ENCODE measurements at places on chromosomes 12 and 14.

- peak; percentile 19 for DNase-seq
Observed at GRCh38 chr14:74459289-74459946, 33.4 kb upstream of the SYNDIG1L start.

GRCh38 chr14:105475269-105476096, 862 bp downstream of the CRIP2 start:
- no peak for DNase-seq

GRCh38 chr12:39105111-39105510, 199.7 kb upstream of the CPNE8 start:
- no peak for DNase-seq

- no peak for DNase-seq
Observed at GRCh38 chr14:33186656-33187055, 248.0 kb downstream of the NPAS3 start.

DNA sequence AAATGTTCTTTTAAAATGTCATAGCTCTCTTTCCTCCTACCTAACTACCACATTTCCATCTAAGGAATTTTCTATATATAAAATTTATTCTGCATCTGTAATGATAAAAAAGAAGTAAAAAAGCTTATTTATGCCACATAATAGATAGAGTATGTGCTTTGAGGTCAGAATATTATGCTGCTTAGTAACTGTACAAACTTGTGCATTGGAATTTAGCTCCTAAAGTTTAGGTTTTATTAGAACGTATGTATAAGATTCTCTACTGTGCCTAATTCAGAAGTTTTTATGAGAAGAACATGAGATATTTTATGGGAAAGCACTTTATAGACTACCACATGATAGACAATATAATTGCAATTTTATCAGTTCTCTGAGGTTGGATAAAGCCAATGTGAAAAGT, 384.6 kb downstream of the SLC16A7 start:
- no peak for DNase-seq

DNA sequence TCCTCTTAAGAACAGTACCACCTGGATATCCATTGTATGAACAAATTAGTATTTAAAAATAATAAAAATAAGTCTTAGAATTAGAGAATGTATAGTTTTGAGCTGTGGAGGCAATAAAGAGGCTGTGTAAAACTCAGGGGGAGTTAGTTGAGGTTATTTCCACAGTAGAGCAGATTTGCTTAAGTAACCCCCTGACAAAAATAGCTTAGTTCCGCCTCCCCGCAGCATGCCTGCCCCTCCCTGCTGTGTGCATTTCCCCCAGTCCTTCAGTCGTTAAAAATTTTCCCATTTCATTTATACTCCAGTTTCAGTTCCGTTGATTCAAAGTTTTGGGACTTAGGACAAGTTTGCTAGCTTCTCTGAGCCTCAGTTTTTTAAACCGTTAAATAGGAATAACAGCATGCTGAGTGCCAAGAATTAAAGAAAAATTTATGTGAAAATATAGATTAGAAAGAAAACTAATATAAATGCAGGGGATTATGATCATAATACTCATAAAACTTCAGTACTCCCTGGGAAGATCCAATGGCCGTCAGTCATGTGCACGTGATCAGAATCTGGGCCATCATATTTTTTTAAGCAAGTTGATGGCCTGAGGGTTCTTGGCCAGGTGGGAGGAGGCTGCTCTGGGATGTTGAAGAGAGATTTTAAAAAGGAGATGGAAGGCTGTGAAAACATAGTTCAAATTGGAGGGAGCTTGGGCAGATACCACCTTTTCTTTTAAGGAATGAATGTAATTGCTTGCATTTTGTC, 14.5 kb upstream of the SLC38A2 start:
- no peak for DNase-seq

DNA sequence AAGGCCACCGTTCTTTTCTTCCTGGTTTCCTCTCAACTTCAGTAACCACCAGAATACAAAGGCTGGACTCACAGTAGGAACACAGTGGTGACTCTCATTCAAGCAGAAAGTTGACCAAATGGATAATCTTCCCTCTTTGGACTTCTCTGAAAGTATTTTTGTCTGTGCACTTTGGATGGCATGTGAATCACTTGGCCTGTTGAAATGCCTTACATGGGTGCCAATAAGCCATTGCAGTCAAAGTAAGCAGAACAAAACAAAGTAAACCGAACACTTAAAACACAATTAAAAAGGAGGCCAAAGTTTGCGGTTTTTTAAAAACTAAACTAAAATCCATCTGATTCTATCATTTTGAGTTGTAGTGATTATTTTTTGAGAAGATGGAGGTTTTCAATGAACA, 370.1 kb upstream of the DDHD1 start:
- DNase-seq = no peak

GRCh38 chr12:112539221-112539620, 120.5 kb downstream of the PTPN11 start:
- DNase-seq = no peak

GRCh38 chr14:96579855-96580254, 77.7 kb downstream of the PAPOLA start:
- DNase-seq = no peak

- DNase-seq = no peak
Observed at GRCh38 chr14:62914873-62915272, 130.4 kb downstream of the KCNH5 start.

- no peak for DNase-seq
Observed at GRCh38 chr12:117599849-117600248, 238.4 kb upstream of the NOS1 start.

DNA sequence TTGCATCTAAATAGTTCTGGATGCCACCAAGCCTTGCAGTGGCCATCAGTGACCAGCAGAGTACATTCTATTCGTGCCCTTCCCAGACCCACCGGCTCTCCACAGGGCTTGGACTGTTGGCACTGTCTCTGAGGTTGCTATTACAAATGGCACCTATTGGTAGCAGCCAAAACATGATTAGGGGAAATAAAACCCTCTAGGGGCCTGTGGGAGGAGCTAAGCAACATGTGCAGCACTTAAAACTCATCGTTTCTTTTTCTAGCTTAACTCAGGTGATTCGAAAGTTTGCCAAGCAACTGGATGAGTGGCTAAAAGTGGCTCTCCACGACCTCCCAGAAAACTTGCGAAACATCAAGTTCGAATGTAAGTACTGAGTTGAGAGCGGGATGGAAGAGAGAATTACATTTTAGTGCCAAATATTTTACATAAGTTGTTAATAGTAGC, 65.4 kb upstream of the RIC8B start:
- no peak for DNase-seq

- DNase-seq = no peak
Observed at GRCh38 chr14:92759300-92759678, 10.9 kb upstream of the LGMN start.

GRCh38 chr12:131464081-131464480, 246.8 kb upstream of the SFSWAP start:
- DNase-seq = no peak

GRCh38 chr14:101833045-101833444, 71.5 kb downstream of the PPP2R5C start:
- DNase-seq = no peak
